NCI-H774 (cell line): ENCODE measurements at places on chromosomes 3 and 15.

DNA sequence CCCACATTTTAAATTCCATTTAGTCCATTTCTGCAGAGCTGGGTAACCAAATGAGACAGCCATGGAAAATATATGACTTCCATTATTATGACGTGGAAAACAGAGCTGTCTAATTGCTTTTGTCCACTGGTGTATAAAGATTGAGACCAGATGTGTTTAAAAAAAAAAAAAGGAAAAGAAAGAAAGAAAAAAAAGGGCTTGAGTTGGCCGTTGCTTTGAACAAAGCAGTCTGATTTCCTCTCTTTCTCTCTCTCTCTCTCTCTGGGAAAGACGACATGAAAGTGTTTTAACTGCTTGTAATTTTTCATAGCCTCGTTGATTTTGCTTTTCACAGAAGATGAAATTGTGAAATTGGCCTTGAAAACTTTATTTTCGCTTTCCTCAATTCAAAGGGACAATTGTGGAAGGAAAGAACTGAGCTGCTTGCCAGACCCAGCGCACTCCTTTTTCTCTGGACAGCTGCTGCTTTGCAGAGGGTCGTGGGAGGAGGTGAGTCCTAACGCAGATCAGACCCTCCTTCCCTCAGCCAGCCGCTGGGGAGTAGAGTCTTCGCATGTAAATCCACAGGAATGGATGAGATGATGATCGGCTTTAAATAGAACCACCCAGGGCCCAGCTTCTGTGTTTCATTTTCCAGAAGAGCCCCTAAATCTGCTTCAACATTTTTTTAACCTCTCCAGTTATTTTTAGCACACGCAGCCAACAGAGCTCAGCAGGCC, 42.8 kb upstream of the UBE2E1 start:
- DNase-seq = no peak

DNA sequence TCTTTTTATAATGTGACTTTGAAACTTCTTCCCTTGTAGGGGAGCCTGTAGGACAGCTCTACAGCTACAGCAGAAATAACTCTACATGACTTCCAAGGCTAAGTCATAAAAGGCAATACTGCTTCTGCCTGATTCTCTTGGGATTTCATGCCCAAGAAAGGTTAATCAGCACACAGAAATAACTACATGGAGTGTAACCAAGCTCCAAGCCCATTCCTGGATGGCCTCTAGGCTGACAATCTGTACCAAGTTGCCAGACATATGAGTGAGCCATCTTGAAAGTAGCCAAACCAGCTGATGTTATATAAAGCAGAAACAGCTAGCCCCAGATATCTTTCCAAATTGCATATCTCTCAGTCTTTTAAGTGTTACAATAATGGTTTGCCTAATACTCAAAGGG, 75.8 kb upstream of the OSTN start:
- no peak for DNase-seq

DNA sequence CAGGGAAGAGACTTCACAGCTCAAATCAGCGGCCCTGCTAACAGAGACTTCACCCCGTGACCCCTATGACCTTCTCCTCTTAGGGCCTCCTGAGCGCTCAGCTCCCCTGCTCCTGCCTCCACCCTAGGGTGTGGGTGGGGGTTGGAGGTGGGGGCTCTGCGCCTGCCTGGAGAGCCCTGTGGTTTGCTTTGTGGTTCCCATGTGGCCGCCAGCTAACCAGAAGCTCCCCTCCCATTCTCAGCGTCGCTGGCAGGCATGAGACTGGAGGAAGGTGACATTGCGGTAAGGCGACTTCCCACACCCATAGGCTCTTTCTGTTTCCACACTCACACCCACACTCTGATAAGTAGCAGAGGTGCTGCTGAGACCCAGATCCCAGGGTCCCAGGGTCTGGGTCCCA, 27.6 kb downstream of the XYLB start:
- no peak for DNase-seq

DNA sequence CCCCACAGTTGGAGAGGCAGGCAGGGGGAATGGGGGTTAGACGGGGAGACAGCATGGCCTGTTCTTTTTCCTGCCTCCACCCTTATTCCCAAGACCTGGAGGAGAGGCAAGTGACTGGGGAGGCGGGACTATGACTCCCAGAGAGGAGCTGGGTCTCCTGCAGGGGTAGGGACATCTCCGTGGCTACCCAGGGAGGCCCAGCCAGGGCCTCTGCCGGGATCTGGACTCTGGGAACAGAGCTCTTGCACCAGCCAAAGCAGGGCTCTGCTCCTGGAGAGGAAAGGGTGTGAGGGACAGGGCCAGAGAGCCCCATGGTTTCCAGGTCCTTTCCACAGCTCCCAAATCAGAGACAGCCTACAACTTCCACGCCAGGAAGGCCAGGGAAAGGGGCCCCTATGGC, 22.8 kb downstream of the CFAP100 start:
- no peak for DNase-seq

DNA sequence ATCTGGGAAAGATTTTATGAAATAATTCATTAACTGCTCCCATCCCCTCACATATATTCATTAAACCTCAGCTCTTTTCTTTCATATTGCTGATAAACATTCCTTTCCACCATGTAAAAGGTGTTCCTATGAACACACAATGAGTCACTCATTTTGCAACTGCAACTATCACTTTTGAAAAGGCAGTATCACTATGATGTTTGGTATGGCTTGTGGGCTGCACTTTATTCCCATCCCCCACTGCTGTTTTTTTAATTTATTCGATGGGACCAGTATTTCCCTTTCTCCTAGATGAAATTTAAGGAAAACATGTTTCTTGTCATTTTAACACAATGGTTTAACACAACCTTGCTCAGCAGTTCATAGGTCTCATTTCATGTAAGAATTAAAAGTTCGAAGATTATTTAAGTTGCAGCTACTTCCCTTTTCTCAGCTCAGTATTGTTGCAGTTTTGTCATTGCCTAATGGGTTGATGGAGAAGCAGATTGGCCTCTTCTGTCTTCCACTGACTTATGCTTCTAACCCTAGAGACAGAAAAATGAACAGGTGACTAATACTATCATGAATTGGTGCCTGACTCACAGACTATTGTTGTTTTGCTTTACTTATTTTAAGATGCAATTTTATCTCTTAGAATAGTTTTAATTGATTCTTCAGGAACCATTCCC, 280.3 kb downstream of the ZPLD1 start:
- no peak for DNase-seq

GRCh38 chr3:171981271-171981605, 58.1 kb upstream of the FNDC3B start:
- no peak for DNase-seq

DNA sequence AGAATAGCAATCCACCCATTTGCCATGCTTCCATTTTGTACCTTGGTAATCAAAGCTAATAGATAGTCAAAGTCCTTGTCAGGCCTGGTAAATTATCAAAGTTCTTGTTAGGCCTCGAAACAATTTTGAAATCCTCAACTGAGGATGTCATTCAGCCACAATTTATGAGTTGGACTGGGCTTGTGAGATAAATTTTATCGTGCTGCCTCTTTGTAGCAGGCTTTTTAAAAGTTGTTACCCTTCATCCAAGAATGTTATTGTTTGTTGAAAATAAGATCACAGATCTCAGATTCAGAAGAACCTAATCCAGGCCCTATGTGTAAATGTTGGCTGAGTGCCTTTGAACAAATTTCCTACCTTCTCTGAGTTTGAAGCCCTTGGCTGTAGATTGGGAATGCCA, 143.3 kb upstream of the PROK2 start:
- DNase-seq = no peak

DNA sequence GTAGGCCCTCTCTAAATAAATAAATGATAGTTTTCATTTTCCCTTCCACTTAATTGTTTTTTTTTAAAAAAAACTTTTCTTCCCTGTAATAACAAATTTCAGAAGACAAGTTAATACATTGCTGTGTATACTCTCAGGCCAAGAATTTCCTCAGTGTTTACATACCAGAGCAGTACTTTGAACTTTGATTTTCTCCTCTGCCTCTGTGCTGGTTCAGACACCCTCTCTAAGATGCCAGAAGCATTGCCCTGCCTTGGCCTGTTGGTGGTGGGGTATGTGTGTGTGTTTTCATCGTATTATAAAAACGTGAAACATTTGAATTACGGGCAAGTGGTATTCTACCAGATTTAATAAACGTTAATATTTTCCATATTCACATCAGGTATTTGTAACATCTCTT, 70.1 kb downstream of the SMAD3 start:
- DNase-seq = no peak

- no peak for DNase-seq
Measured at GRCh38 chr15:80606511-80607071, 88.5 kb upstream of the ABHD17C start.

- no peak for DNase-seq
Measured at GRCh38 chr15:77810130-77810571, 177.4 kb upstream of the LINGO1 start.

- no peak for DNase-seq
Measured at GRCh38 chr15:43932907-43933306, 106.1 kb downstream of the WDR76 start.

GRCh38 chr3:56297281-56297840, 170.9 kb downstream of the ERC2 start:
- DNase-seq = no peak

DNA sequence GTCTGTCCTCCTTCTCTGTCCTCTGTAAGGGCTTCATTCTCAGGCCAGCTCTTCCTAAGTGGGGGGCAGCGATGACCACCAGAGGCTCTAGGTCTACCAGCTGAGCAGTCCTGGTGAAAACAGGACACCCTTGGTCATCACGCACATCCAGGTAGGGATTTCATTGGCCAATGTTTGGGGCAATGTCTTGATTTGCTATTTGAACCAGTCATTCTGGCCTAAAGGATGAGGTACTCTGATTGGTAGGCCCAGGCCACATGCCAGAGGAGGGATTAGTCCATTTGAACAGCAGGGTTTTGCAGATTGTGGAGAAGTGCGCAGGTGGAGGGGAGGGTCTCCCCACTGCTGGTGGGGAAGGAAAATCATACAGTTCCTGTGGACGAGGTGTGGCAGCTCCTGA, 57.3 kb downstream of the PLXNA1 start:
- no peak for DNase-seq

DNA sequence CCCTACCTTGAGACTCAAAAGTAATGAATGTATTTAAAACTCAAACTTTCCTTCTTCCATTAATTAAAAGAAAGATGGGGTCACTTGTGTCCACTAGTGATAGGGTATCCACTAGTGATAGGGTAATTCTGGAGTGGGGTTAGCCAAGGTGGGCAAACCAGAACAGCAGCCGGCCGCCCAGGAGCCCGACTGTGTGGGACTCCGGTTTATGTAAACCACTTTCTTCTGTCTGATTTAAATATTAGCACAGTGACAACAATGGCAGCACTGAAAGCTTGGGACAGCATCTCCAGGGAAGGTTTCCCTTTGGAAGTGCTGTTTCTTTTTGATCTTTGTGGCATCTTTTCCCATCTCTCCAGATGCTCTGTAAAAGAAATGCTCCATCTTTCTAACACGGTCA, 722 bp downstream of the MYZAP start:
- DNase-seq = no peak

- DNase-seq = no peak
Measured at GRCh38 chr15:42279234-42279723, 6.0 kb upstream of the TMEM87A start.

- DNase-seq = no peak
Measured at GRCh38 chr3:16374047-16374934, 109.3 kb downstream of the OXNAD1 start.

DNA sequence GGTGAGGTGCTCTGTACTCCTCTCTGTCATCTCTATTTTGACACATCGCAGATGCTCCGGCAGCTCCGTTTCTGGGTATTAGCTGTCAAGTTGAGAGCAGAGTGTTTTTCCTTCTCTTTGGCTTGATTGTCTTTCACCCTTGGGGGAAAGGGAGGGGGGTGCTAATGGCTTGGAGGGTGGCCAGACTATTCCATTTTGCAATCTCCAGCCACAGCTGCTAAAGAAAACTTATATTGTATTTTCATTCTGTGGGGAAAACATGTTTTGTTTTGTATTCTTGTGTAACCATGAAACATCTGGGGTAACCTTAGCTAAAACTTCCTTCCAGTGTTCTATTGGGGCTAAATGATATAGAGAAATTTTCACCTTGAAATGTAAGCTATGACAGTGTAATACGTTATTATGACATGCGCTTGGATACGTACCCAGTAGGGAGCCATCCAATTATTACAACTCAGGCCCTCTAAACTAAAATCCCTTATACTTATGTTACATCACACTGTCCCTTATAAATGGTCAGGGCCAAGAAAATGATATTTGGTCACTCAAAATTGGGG, 14.0 kb upstream of the LARP6 start:
- DNase-seq = no peak

DNA sequence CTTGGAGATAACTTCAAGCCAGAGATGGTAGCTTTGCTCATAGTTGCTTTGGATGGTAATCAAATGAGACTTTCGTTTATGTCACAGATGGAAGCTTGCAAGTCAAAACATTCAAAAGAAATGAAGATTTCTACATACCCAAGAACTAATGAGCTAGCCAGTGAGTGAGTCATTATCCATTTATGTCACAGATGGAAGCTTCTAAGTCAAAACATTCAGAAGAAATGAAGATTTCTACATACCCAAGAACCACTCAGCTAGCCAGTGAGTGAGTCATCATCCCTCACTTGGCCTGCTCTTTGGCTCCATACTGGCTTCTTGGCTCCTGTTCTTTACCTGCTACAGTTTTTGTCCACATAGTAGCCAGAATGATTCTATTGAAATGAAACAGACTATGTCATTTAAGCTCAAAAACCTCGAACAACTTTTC, 559.8 kb upstream of the CBLB start:
- no peak for DNase-seq

DNA sequence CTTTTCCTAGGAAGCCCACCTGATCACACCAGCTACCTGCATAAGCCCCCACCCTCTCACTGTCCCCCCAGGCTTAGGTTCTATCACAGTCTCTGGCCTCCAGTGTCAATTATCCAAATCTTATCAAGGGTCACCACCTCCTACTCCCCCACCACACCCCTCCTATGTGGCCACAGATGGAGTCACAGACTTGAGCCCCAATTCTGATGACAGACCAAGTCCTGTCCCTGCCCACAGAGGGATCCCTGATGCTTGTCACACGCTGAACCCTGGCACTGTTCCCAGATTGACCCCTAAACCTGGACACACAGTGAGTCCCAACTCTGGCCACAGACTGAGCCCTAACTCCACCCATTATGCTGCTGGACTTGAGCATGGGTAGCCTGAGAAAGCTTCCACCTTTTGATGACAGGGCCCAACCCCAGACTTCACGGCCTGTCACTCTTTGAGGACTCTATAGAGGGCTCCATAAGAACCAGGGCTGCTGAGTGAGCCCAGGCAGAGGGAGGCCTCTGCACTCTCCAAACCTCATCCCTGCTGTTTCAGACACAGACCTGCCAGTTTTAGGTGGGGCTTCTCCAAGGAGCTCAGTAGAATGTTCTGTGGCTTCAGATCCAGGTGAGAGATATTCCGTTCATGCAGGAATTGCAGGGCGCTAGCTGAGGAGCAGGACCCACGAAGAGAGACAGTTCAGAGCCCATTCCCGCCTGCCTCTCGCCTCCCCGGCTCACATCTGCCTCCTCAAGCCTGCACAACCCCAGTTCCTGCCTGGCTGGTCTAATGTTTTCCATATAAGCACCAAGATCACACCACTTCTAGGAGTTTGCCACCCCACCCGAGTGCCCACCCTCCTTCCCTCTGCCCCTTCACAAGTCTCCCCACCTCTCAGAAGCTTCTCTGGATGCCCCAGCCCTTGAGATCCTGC, 1.8 kb downstream of the ULK3 start:
- DNase-seq = no peak

GRCh38 chr15:90735923-90736322, 18.8 kb downstream of the BLM start:
- no peak for DNase-seq

GRCh38 chr15:67109141-67110034, 44.0 kb downstream of the SMAD3 start:
- no peak for DNase-seq
